ENCODE measurements at places on chromosomes 3 and 15. TPM values are rescaled to one million over a fixed set of nuclear protein-coding genes. Genes with fewer than 3 reads are reported as not detected.
A peak's percentile ranks its signal among the peaks of the same experiment; 100 is the strongest.

- DNase-seq: no peak
Observed at GRCh38 chr3:49716691-49717210, 2.7 kb downstream of the AMIGO3 start.

DNA sequence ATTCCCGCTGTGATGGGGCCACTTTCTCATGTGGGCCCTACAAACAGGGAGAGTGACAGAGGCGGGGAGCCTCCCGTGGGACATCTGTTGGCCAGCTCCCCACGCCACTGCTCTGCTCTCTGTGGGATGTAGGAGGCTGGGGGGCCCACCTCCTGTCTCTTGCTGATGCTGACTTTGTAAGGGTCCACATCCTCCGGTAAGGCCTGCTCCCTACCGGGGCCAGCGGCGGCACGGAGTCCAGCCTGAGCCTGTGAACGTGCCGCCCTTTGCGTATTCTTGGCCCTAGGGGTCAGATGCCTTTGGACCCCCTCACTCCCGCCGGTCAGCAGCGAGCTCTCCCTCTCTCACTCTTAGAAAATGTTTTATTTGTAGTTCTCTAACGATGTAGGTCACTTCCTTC is 153.2 kb downstream of the LRRC28 start:
- no peak for DNase-seq

DNA sequence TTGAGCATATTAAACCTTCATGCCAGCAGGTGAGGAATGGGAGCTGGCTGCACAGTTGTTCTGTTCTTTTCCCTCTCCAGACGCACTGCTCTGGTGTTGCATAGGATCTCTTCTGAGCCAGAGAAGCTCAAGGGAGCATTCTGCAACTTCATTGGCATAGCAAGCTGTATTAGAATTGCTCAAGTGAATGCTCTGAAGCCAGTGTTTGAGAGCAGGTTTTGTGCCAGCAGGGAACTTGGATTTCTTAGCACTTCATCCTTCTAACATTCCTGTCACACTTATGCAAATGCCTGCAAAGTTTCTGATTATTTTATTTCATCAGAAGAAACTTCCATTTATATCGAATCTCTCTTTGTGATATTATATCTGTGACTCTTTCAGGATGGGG is 366.6 kb downstream of the AGBL1 start:
- DNase-seq: no peak

- no peak for DNase-seq
Observed at GRCh38 chr15:67051088-67052045, 14.0 kb upstream of the SMAD3 start.

GRCh38 chr15:100900136-100900794 is 18.9 kb upstream of the LRRK1 start:
- DNase-seq: no peak

GRCh38 chr3:98188545-98188944 is 22.0 kb downstream of the OR5H15 start:
- DNase-seq: no peak

- DNase-seq: peak; percentile 93
Observed at GRCh38 chr15:57509126-57509525, 82.6 kb upstream of the MYZAP start.

GRCh38 chr3:143155756-143156155 is 36.2 kb downstream of the CHST2 start:
- DNase-seq: no peak

UROC1 gene
- 0.13 TPM for polyA plus RNA-seq

MYRIP gene
- polyA plus RNA-seq: 2.0 TPM

CYFIP1 gene
- polyA plus RNA-seq: 102 TPM

RTP1 gene
- not detected for polyA plus RNA-seq

CPN2 gene
- polyA plus RNA-seq: 0.62 TPM

TSPAN3 gene
- 445 TPM for polyA plus RNA-seq

P2RY13 gene
- 1.2 TPM for polyA plus RNA-seq

KLHL40 gene
- polyA plus RNA-seq: not detected

Measured in renal pelvis (tissue), 12 donors.